ENCODE measurements at places on chromosomes 6 and 20.

DNA sequence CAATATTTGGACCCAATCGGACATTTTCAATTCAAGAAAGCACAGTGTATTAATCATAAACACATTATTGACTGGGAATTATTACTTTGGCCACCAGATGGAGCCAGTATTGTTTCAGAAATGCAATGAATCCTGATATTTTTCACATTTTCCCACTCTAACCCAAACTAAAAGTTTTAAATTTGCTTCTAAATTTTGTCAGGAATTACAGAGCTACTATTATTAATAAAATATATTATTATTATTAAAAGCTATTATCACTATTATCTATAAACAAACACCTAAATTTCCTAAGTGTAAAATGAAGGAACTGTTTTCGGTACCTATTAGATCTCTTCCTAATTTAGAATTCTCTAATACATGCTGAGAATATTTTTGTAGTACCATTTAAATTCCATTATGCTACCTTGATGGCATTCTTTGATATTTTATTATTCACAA is 245.3 kb downstream of the OGFRL1 start:
- no peak for DNase-seq

GRCh38 chr6:13733178-13733887 is 21.7 kb upstream of the RANBP9 start:
- DNase-seq = no peak

DNA sequence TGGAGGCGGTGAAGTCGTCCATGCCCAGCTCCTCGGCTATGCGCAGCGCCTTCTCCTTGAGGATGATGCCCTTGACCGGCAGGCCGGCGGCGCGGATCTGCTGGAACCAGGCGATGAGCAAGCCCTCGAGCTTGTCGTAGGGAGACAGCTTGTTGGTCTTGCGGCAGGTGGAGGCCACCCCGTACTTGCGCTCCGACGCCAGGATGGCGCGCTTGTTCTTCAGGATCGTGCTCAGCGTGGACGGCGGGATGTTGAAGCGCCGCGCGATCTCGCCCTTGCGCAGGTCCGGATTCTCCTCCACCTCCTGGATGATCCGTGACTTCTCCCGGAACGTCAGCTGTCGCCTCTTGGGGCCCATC is 435 bp downstream of the CENPB start:
- peak; percentile 53 for DNase-seq

- no peak for DNase-seq
Observed at GRCh38 chr20:60403105-60403741, 445.0 kb downstream of the CDH26 start.

DNA sequence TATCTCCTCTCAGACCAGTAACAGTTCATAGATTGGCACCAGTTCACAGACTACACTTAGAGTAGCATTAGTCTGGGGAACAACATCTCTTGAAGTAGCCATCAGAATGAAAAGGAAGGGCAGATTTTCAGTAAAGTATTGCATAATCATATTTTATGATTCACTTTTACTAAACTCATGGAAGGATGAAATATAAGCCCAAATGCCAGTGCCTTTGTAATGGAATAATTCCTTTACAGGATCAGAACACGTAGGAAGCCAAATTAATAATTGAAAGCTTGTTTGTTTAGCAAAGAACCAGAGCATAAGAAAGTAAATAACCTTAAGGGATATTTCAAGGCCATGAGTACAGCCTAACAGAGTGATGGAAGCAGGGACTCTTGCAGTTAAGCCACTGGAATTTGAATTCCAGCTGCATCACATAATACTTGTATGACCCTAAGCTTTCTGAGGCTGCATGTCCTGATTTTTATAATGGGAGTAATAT is 11.4 kb upstream of the LOC128125822 start:
- no peak for DNase-seq

DNA sequence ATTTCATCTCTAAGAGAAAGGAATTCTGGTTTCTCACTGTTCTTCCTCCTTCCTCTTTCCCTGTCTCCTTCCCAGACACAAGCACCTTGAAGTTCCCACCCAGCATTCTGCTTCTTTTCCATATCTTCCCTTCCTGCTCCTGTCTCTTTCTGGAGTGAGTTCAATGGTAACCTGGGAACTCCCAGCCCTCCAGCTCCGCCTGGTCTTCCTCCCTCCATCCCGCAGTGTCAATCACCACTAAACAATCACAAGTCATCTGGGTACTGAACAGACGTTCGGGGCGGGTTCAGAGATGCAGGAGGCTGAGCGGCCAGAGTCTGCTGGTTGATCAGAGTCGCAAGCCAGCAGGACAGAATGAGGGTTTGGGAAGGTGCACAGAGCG is 7.7 kb downstream of the TTBK1 start:
- no peak for DNase-seq

DNA sequence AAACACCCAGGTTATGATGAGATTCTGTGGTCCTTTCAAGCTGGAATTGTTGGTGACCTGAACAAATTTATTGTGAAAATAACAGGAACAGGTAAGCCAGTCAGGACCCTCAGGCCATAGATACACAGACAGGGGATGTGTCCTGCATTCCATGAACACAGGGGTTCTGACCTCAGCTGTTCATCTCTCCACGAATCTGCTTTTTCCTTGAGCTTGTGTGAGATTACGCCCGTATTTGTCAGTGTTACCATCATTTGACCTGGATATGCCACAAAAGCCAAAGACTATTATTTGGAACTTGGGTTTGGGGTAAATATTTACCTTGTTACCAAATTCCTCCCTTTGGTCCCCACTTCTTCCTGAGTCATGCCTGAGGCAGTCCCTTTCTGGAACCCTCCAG is 288.9 kb downstream of the PREX1 start:
- no peak for DNase-seq

GRCh38 chr6:178119-178518 is 114.2 kb upstream of the DUSP22 start:
- DNase-seq = no peak

DNA sequence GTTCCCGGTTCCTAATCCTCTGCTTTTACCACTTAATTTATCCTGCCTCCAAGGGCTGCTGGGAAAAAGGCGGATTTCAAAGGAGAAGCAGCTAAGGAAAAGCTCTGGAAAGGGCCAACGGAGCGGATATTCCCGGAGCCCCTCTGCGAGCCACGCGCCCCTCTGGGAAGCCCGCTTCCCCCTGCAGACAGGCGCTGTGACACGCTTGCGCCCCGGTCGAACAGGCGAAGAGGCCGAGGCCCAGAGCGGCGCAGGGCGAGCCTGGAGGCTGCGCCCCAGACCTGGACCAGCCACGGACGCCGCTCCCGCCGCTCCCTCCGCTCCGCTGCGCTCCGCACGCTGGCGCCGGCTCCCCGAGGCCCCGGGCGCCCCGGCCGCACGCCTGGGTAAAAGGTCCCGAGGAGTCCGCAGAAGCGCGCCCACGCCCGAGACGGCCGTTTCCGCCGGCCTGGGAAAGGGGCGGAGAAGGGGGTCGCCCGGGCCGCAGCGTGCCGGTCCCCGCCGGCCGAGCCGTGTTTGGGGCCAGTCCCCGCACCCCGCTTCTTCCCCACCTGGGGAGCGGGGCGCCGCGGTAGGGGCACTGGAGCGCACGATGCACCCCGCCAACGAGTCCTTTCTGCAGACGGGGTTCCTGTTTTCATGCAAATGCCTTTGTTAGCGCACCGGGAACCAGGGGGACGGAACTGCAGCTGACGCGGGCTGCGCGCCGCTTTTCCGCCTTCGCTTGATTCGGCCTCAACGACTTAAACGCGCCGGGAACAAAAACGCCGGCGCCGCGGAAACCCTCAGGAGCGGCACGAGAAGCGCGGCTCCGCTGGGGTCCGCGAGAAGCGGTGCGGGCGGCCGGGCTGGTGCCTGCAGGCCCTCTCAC is 91.9 kb upstream of the SIRPA start:
- no peak for DNase-seq

All from activated naive CD4-positive, alpha-beta T cell treated with Interleukin-2 at 50 U/mL for 16 hours (primary cell).